ENCODE measurements at places on chromosomes 7 and 10. TPM values are rescaled to one million over a fixed set of nuclear protein-coding genes. Genes with fewer than 3 reads are reported as not detected.

AKR1C8 gene
- total RNA-seq: not detected

GRCh38 chr10:78263521-78263988 is 229.9 kb downstream of the RPS24 start:
- no peak for DNase-seq

MCM10 gene
- total RNA-seq: 44.8 TPM

GRCh38 chr7:132292803-132293202 is 283.5 kb downstream of the PLXNA4 start:
- DNase-seq: no peak

DNA sequence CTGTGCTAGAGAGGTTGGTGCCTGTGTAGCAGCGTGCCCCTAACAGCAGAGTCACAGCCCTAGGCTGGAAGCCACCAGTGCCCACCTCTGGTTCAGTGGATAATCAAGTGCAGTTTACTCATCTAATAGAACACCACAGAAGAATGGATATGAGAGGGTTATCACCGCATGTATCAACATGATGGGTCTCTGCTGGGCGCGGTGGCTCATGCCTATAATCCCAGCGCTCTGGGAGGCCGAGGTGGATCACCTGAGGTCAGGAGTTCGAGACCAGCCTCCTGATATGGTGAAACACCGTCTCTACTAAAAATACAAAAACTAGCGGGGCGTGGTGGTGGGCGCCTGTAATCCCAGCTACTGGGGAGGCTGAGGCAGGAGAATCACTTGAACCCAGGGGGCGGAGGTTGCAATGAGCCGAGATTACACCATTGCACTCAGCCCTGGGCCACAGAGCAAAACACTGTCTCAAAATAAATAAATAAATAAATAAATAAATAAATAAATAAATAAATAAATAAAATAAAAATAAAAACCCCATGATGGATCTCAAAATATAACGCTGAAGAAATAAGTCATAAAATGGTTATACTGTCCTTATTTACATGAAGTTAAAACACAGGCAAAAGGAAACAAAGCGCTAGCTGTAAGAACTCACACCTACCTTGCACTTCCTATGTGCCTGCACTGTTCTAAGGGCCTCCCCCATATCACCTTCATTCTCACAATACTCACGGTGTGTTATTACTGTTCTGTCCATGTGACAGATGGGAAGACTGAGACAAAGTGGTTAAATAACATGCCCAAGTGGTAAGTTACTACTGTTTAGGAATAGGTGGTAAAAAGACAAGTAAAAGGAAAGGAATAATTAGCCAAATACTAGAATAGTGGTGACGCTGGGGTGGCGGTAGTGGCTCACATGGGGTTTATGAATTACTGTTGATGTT is 70.9 kb downstream of the AMZ1 start:
- DNase-seq: no peak

DNA sequence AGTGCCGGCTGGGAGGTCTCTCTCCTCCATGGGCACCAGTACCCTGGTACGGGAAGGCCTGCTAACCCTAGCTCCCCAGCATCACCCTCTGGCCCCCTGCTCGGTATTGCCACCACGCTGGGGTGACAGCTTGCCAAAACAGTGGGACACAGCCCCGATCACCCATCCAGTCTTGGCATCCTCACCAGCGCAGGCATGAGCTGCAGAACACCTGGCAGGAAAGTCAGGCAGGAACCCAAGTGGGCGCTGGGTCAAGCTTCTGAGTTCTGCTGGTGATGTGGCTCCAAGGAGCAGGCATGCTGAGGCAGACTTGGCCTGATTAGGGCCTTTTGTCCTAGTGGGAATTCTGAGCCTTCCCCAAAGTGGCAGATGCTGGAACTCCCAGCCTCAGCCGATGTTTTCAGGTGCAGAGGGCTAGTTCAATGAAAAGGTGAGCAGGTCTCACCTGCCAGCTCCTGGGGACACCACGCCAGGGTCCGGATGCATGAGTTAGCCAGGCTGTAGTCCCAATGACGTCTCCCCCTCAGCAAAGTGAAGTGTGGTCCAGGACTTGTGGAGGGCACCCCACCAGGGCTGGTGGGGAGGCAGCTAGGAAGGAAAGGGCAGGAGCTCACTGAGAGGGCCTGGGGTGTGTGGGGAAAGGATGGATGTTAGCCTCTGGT is 8.5 kb upstream of the ZNF22 start:
- peak; percentile 20 for DNase-seq

Measured in endodermal cell (in vitro differentiated cells).